ENCODE measurements at places on chromosomes 2 and 18.

DNA sequence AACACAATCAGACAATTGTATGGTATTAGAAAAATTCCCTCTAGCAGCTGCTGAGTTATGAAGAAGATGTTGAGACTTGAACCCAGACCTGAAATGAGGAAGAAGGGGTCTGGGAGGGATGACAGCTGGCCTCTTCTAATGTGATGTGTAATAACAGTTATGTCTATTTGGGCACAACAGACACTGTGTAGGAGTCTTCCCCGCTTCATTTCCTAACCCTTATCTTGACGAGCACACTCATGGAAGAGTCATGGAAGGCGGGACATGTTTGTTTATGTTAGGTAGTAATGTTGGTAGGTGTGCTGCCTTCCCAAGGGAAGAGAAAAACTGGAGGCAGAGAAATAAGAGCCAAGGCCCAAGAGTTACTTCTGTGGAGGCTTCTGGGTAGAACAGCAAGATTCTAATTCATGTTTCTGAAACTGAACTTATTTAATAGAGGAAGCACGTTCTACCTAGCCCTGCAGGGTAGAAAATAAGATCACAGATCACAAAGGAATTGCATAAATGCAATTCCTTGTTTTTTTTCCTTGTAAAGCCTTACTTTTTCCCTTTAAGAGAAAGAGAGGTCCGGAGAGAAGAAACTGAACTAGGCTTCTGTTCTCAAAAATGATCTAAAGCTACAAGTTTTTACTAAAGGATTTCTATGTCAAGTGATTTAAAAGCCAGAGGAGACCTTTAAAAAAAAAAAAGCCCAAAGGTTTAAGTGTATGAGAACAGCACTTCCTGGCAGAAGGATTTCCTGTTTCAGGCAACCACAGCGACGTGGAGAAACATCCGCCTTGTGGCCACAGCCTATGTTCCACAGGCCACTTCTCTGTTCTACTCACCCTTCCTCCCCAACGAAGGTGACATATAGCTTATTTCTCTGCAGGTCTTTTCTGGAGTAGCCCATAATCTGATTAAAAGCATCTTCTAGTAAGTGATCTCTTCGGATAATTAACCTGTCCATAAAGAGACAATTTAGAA is 68.5 kb upstream of the STK17B start:
- no peak for DNase-seq

DNA sequence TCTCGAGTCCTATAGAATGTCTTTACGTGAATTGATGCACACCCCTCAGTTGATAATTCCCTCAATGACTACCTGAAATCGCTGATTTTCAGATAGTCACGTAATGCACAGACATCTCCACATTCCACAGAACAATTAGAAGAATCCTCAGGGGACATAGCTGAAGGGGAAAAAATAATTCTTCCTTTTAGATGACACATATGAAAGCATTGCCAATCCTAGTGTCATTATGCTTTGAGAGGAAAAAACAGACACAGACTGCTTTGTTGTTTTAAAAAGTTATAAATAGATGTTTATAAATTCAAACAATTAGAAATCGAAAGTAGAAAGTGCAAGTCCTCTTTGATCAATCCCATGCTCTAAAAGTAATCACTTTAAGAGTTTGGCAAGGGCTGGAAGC is 100.6 kb upstream of the FN1 start:
- DNase-seq: no peak

- DNase-seq: no peak
These were observed 139.3 kb downstream of the ACOXL start for GRCh38 chr2:110871637-110872036.

DNA sequence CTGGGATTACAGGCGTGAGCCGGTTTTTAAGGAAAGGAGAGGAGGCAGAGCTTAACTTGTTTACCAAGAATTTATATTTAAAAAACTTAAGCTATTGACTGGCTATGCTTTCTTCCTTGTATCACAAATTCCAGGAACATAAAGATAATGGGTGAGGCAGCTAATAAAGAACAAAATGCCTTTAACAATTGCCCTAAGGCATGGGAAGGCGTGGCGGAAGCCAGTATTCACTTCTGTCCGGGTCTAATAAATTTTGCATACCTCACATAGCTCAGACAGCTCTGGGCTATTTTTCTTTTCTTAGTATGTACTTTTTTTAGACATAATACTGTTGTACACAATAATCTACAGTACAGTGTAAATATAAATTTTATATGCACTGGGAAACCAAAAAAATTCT is 1.0 kb upstream of the LDAH start:
- no peak for DNase-seq

- DNase-seq: no peak
These were observed 26.9 kb downstream of the LOXHD1 start for GRCh38 chr18:46630160-46630559.

DNA sequence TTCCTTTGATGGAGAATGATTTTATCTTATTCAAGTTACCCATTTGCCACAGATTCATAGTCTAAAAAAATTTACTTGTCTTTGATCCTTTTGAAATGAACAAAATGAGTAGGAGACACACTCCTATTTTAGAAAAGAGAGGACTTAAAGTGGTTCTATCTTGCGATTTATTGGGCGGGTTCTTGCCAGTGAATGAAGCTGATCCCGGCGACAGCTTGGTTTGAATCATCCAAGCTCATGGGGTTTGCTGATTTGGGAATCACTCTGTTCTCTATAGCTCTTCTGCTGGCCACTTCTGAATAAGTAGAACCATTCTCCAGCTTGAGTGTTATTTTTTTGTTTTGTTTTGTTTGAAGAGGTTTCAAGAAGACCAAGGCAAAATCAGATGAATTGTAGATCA is 25.5 kb upstream of the PPP1CB start:
- no peak for DNase-seq

DNA sequence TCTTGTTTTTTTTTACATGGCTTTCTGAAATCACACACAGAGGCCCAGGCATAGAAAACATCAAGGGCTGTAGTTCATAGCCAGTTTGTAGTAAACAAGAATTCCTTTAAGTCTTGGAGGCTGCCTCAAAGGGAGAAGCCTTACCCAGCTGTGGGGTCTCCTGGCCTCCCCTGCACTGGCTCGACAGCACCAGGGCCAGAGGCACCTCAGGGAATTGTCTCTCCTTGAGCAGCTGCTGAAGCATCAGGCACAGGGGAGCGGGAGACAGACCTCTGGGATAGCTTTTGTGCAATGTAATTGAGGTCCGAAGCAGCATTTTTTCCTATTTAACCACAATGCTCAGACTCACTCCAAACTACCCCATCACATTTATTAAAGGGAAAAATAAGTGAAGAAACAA is 209.1 kb downstream of the HRH4 start:
- no peak for DNase-seq

DNA sequence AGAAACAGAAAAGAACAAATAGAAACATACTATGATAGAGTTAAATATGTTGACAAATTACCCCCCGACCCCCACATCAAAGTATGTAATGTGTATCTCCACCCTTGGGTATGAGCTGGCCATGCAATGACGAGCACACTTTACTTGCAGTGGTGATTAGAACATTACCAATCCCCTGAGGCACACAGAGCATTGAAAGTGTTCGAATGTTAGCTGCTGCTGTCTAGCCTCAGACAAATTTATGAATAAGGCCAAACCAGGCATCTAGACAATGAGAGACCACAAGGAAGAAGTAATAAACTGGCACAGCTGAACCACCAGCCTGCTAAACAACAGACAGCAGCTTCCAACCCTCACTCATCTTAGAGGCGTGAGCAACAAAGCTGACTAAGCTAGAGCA is 380.5 kb downstream of the DSEL start:
- no peak for DNase-seq

DNA sequence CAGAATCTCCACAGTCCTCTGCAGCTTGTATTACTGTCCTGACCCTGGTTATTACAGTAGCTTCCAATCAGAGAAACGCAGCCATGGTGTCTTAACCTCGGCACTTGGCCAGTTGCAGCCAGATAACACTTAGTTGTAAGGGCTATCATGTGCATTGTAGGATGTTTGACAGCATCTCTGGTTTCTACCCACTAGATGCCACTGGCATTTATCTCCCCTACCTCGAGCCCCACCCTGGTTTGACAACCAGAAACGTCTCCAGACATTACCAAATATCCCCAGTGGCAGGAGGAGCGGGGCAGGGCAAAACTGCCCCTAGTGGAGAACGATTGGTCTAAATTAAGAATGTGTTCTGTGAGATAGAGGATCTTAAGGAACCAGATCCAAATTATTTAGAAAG is 13.1 kb downstream of the DSG2 start:
- no peak for DNase-seq

GRCh38 chr18:49728542-49728941 is 84.8 kb downstream of the ACAA2 start:
- DNase-seq: peak; percentile 47

DNA sequence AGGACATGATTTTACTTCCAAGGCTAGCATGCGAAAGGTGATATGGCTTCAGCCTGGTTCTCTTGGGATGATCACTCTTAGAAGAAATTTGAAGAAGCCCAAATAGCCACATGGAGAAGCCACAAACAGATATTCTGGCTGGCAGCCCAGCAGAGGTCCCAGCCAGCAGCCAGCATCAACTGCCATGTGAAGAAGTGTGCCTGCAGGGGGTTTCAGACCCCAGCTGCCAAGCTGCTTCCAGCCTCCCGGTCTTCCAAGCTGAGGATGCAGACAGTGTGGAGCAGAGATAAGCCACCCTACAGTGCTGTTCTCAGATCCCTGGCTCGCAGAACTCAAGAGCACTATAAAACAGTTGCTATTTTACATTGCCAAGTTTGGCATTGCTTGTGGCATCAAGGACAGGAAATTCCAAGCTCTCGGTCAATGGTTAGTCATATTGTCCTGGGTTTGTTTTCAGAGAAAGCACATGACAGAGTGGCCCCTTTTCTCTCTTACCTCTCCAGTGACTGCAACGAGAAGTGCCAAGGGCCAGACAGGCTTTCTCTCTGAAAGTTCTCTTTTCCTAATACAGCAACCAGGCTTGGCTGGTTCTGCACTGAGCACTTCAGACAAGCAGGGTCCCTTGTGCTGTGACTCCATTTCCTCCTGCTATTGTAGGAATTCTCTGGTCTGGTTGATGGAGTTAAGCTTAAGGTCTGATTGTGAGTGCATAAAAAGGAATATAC is 223.7 kb downstream of the ANKRD30B start:
- no peak for DNase-seq

GRCh38 chr18:77676910-77677309 is 427.3 kb downstream of the GALR1 start:
- no peak for DNase-seq

DNA sequence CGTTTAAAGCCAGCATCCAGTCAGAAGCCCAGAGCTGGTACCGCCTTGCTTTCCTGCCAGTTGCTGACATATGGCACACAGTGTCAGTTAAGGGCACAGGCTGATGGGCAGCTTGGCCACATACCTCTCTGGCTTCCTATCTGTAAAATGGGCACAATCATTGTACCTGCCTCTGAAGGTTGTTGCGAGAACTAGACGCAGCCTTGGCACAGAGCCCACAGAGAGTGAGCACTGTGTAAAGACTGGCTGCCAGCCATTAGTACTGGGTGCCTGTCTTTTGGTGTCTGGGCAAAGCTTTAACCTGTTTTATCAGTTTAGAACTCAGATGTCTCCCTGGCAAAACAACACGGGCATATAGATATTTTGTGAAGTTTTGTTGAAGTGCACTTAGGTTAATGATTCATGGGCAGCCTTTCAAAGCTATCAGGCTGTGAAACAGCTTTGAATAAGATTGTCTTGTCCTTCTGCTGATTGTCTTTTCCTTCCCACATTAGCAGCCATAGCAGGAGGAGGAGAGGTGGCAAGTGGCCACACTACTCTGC is 269.5 kb downstream of the NEDD4L start:
- no peak for DNase-seq

- DNase-seq: no peak
These were observed 167.7 kb downstream of the TDRD15 start for GRCh38 chr2:21291426-21291825.

- DNase-seq: no peak
These were observed 13.6 kb downstream of the SNRNP200 start for GRCh38 chr2:96291751-96292150.

GRCh38 chr2:237234268-237234667 is 148.6 kb downstream of the COPS8 start:
- DNase-seq: no peak

- DNase-seq: no peak
These were observed 77.1 kb upstream of the NARS1 start for GRCh38 chr18:57698571-57699276.

GRCh38 chr2:100200985-100201384 is 58.6 kb upstream of the AFF3 start:
- no peak for DNase-seq

- DNase-seq: no peak
These were observed 16.7 kb downstream of the DDX1 start for GRCh38 chr2:15608392-15608761.

All from NCI-H1092 (cell line).